Brain microvascular endothelial cell (primary cell): ENCODE measurements at places on chromosomes 12 and 14.
A peak's percentile ranks its signal among the peaks of the same experiment; 100 is the strongest.

GRCh38 chr12:115013236-115013981, 329.4 kb upstream of the TBX3 start:
- no peak for DNase-seq

- DNase-seq = no peak
These were observed 63.7 kb upstream of the DNM1L start for GRCh38 chr12:32615441-32615840.

DNA sequence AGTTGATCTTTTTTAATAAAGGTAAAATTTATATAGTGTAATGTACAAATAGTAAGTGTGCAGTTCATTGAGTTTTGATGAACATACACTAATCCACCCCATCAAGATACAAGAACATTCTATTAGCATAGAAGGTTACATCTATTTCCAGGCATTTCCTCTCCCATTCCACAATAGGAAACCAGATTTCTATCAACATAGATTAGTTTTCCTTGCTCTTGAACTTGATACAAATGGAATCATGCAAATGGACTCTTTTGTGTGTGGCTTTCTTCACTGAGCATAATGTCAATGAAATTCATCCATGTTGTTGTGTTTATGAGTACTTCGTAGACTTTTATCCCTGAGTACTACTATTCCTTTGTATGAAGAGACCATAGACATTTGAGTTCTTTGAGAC, 10.8 kb downstream of the STYX start:
- DNase-seq = no peak

DNA sequence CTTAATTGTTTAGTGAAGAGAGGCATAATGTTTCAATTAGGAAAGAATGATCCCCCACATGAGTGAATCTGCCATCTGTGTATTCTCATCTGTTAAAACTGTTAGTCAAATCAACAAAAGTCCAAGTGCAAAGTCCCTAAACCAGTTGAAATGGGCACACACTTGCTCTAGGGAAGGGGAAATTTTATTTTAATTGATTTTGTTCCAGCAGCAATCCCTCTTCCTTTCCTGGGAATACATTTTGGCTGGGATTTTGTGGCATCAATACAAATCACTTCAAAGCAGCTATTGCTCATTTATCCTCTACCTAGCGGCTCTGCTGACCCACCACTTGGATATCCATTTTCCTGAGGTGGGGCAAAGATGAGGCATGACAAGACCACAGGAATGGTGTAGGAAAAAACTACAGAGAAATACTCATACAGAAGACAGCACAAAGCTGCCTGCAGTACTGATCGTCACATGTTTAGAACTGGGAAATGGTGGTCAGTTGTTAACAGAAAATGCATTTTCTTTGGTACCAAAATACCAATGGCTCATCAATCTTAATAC, 9.8 kb upstream of the SSTR1 start:
- no peak for DNase-seq

GRCh38 chr12:64890873-64891468, 66.5 kb downstream of the TBC1D30 start:
- DNase-seq = peak; percentile 43

DNA sequence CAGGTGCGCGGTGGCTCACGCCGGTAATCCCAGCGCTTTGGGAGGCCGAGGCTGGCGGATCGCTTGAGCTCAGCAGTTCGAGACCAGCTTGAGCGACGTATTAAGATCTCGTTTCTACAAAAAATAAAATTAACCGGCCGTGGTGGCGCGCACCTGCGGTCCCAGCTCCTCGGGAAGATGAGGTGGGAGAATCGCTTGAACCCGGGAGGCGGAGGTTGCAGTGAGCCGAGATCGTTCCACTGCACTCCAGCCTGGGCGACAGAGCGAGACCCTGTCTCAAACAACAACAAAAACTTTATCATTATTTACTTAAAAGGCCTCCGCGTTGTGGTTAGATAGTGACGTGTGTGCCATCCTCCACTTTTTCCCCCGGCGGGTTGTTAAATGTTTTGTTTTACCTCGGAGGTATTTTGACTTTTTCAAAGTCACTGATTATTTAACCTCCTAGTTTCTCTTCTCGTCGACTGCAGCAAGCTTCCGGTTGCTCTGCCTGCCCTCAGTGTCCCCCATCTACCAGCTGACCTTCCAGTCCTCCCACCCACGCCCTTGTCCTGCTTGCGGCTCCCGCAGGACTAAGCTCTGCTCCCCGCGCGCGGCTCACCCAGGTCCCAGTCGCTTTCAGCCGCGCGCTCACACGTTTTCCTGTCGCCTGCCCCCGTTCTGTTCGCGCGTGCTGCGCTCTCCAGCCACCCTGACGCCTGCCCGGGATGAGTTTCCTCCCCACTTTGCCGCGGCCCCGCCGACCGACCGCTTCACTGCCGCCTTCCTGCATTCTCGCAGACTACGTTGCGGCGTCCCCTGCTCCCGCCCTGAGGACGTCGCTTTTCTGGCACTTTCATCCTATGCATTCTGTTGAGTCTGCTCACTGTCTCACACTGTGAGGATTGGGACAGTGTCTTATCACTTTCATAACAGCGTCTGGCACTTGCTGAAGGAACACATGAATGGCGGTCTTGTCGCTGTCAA, 1.2 kb upstream of the SCAF11 start:
- DNase-seq = peak; percentile 38

DNA sequence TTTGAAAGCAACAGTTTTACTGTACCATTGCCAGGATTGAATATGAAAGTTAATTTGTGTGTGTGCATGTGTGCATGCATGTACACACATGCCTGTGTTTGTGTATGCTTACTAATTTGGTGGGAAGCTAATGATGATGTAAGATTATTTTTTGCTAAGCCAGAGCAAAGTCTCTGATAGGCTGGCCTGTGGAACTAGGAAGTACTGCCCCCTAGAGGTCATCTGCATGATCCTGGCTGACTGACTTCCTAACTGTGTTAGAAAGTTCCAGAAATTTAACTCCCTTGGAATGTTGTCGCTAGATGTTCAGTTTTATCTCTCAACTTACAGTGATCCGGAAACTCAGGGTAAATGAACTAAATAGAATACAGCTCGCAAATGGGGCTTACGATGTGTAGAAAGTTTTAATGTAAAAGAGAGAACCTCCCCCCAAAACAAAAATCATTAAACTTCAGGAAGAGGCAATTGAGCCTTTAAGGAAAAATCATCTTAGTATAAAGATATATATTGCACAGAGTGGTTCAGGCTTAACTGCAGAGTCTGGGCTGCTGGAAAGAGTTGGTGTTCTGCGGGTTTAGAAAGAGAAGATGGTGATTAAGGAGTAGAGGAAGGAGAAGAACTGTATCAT, 34.3 kb upstream of the SLC38A1 start:
- peak; percentile 6 for DNase-seq

DNA sequence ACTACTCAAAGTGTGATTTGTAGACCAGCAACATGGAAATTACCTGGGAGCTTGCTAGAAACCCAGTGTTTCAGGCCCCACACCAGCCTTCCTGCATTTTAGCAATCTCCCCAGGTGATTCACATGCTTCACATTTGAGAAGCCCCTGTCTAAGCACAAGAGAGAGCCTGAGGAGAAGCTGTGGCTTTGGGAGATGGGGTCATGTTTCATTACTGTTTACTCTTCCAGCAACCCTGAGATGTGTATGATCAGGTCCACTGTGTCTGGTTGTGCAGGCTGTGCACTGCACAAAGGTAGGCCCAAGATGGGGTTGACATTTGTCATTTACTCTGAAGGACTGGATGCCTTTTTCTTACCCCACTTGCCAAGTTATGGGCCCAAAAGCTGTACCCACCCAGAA, 190.1 kb downstream of the SLC41A2 start:
- no peak for DNase-seq

DNA sequence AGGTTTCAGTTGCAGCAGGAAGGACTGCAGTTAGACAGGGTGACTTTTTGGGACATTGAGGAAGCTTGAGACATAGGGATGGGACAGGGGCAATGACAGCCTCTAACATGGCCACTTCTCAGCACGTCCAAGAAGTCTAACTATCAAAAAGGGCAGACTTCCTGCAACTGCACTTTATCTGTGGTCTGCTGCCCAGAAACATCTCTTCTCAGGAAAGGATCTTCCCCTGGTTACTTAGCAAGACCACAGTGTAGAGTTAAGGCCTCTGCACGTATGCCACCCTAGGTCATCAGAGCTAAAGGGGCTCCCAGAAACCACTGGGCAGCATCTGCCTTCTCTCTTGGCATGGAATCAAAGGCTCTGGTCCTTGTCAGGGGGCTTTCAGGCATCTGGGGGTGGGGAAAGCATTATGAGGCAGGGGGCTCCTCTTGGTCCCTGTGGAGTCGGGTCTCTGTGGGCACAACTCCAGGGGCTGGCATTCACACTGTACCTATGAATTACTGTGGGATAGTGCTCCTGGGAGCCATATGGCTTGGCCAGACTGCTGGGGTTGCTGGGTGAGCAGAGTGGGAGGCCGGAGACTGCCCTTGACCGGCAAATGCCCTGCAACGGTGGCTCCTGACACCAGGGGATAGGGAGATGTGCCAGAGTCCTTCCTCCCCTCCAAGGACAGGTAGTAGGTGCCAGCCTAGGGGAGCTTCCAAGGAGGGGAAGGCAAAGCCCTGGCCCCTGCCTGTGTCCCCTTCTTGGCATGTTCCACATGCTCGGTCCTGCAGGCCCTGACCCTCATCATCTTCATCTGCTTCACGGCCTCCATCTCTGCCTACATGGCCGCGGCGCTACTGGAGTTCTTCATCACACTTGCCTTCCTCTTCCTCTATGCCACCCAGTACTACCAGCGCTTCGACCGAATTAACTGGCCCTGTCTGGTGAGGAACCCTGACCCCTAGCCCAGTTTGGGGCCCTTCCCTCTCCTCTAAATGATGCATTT, 1.0 kb downstream of the CMTM5 start:
- no peak for DNase-seq

- DNase-seq = peak; percentile 48
These were observed 1683.8 kb upstream of the SEL1L start for GRCh38 chr14:83217492-83217891.

GRCh38 chr14:41449066-41449465, 157.6 kb upstream of the LRFN5 start:
- DNase-seq = no peak

GRCh38 chr14:50350975-50351374, 38.9 kb downstream of the DMAC2L start:
- peak; percentile 7 for DNase-seq

DNA sequence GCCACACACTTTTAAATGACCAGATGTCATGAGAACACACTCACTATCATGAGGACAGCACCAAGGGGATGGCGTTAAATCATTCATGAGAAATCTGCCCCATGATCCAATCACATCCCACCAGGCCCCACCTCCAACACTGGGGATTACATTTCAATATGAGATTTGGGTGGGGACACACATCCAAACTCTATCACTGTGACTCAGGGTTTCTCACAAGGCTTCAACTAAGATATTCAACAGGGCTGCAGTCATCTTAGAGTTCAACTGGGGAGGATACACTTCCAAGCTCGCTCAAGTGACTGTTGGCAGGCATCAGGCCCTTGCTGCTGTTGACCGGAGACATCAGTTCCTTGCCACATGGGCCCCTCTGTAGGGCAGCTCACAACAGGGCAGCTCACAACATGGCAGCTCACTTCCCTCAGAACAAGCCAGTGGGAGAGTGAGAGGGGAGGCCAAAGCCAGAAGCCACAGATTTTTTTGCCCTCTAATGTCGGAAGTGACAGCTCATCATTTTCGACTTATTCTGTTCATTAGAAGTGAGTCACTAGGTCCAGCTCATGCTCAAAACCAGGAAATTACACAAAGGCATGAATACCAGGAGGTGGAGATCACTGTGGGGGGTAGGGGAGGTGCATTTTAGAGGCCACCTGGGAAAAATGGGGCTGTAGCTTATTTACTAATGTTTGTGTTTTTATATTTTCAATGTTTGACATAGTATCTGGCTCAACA, 50.8 kb upstream of the PTHLH start:
- DNase-seq = peak; percentile 96

DNA sequence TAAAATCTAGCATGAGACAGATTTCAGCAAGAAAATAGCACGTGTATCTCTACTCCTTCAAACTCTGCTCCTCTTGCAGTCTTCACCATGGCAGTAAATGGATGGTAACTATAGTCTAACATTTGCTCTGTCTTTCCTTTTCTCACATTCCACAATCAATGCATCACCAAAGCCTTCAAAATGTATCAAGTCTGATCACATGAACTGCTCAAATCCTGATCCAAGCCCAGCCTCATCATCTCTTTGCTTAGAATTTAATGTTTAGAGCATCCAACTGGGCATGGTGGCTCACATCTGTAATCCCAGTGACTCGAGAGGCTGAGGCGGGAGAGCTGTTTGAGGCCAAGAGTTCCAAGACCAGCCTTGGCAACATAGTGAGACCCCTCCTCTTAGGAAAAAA, 45.9 kb downstream of the CDK17 start:
- no peak for DNase-seq

DNA sequence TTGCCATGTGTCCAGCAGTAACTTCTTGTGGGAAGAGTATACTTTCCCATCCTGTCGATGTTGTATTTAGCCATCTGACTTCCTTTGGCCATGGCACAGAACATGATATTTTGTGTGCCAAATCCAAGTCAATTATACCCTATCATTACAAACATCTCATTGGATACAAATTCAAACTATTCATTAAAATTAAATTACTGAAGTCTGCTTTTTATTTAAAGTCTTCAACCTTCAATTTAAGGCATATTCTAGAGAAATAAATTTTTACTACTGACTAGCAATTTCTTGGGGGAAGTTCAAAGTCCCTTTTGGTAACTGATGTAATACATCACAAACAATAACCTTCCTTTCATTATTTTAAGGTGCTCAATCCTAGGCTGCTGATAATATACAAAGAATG, 192.6 kb downstream of the SLC6A15 start:
- no peak for DNase-seq

GRCh38 chr12:131917139-131917710, 11.9 kb upstream of the PUS1 start:
- DNase-seq = no peak

- DNase-seq = no peak
These were observed 12.6 kb downstream of the R3HDM2 start for GRCh38 chr12:57418255-57418654.

DNA sequence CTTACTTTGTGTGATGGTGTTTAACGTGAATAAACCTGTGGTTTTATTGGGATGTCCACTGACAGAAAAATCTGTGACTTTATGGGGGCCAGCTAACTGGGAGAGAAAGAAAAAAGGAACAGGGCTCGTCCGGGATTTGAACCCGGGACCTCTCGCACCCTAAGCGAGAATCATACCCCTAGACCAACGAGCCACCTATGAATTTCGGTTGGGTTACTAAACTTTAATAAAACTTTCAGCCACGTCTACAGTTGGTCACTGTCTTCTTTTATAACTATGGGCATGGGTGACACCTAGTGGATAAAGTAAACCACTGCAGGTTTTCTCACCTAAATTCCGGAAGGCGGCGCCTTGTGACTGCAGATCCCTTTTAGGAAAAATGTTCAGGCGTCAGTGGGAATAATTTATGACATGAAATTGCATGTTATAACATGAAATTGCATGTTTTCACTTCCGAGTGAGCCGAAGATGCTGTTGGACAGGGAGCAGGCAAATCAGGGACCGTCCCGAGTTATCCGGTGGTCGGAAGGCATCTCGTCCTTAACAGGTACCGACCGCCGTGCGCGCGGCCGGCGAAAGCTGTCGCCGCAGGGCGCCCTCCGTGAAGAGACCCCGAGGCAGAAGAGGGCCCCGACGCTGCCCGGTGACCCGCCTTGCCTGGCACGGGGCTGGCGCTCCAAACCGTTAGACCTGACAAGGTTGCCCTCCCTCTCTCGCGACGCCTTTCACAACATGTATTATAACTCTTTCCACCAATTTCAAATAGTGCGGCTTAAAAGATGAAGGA, 18.2 kb upstream of the RNASE12 start:
- DNase-seq = peak; percentile 91

GRCh38 chr12:67599691-67600090, 48.9 kb upstream of the DYRK2 start:
- DNase-seq = no peak

GRCh38 chr12:64252681-64253080, 30.6 kb upstream of the KICS2 start:
- no peak for DNase-seq

GRCh38 chr14:51209457-51209856, 30.6 kb upstream of the TMX1 start:
- no peak for DNase-seq
